ENCODE measurements at places on chromosomes 5 and 9.

DNA sequence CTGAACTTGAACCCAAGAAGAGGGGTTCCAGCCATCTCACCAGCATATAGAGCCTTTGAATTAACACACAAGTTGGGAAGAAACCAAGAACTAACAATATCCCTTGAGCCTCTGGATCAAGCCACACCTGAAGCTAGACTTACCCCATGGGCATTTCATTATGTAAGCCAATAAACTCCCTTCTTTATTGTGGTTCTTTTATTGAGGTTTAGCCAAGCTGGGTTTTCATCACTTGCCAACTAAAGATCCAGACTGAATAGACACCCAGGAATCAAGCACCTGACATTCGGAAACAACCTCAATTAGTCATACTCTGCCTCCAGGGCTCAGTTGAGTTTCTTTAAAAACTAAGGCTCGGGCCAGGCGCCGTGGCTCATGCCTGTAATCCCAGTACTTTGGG is 226.7 kb downstream of the AGTPBP1 start:
- no peak for DNase-seq

GRCh38 chr5:29882036-29882435 is 1311.5 kb upstream of the CDH6 start:
- DNase-seq: no peak

GRCh38 chr5:176818391-176819098 is 8.2 kb downstream of the UNC5A start:
- DNase-seq: no peak

DNA sequence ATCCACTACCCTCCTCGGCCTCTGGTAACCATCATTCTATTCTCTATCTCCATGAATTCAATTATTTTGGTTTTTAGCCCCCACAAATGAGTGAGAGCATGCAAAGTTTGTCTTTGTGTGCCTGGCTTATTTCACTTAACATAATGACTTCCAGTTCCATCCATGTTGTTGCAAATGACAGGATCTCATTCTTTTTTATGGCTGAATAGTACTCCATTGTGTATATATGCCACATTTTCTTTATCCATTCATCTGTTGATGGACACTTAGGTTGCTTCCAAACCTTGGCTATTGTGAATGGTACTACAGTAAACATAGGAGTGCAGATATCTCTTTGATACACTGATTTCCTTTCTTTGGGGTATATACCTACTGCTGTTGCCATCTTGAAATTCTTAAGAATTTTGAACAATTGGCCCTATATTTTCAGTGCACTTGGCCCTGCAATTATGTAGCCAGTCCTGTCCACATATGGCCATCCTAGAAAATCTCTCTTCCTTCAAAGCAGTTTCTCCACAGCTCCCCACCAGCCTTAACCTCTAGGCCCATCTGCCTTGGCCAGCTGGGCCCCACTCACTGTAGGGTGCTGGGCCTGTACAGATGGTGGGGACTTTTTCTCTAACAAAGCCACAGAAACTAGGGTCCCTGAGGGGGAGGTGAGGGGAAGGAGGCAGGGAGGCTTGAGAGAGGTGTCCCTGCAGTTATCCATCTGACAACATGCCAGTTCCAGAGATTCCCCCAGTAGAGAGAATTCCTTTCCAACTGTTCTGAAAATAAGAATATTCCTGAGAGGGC is 81.9 kb upstream of the LHFPL2 start:
- no peak for DNase-seq

DNA sequence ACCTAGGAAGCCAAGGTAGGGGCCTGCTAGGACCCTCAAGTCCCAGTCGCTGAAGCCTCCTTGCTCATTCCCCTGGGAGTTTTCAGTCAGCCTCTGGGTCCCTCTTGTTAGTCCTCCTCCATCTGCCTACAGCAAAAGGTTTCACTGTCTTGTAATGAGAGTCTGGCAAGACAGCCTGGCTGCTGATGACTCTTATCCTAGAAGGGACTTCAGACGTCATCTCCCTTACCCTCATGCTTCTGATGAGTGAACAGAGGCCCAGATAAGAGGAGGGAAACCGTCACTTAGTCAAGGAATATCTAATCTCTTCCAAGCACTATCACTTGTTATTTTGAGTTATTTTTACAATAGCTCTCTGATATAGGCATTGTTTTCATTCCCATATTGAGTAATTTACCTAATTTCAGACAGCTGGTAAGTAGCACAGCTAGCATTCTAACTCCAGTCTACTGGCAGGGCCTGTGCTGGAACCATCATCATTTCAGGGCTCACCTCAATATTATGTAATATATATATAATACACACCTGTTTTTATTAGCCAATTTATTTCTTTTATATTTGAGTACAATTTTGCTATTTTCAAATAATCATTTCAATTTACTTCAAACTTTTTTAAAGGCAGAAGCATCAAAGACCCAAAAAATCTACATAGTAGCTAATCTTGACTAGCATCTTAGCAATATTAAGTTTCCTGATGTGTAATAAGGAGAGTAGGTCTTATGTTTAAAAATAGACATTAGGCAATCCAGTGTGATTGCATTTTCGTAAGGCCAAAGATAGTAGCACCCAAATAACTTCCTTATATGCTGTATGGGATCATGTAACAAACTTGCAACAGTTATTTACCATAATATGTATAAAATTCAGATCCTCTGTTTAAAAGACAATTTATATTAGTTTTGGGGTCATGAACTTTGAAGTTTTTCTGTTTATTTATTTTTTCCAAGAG is 7.9 kb downstream of the CMYA5 start:
- no peak for DNase-seq

- DNase-seq: no peak
Measured at GRCh38 chr5:177310332-177310731, 1.4 kb downstream of the MXD3 start.

DNA sequence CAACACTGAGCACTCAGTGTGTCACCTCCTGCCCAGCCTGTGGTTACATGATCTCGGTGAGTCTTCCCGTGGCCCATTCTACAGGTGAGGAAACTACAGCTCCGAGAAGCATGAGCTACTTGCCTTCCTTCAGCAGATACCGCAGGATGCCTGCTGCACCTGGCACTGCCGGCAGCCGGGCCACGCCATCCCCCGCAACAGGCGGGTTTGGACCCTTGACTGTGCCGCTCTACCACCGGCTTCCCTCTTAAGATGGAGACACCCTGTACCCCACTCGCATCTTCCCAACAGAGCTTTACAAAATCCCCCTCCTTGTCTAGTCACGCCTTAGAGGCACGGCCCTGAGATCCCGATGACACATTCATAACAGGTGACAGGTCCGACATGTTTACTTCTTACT is 74.9 kb upstream of the OTULINL start:
- DNase-seq: no peak

GRCh38 chr9:34049630-34050384 is 1.1 kb upstream of the UBAP2 start:
- DNase-seq: no peak

All from stimulated activated CD4-positive, alpha-beta T cell treated with anti-CD3 and anti-CD28 coated beads, Interleukin-2, amount 100 ng/mL, for 4 hours (primary cell).